D721Med (cell line): ENCODE measurements at places on chromosomes 11 and 22.

DNA sequence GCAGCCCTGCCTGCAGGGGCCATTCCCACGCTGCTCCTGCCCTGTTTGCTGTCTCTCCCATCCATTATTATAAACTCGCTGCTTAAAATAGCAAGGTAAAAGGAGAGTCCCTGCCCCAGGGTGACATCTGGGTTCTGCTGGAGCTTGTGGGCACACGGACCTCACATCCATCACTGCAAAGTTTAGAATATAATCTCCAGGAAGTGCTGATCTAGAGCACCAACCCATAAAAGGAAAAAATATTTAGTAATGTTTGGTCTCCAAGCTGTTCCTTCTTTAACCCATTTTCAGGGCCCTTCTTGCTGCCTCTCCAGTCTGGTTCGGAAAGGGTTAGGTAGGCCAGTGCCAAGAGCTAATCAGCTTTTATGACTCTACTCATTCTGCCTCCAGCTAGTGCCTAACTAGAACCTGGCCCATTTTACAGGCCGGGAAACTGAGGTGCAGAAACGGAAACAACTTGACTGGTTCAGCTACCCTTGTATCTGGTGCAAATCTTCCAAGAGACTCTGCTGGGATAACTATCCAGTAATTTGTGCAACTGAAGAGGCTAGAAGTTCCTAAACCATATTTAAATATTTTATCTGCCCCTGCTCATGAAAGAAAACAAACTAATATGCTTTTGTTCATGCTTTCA lies 37.5 kb downstream of the IRAG1 start:
- DNase-seq: no peak

DNA sequence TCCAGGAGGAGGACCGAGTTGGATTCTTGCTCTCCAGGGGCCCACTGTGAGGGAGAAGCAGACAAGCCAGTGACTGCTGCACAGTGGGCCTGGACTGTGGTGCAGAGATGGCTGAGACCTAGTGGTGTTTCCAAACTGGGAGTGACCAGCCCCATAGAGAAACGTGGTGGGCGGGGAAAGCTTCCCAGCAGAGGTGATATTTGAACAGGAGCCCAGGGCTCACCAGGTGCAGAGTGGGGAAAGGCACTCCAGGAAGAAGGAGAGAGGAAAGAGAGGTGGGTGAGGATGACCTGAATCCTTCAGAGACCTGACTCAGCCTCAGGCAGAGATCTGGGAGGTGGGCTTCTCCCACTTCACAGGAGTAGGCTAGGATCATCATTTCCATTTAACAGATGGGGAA lies 52.1 kb upstream of the RASD2 start:
- DNase-seq: no peak

- no peak for DNase-seq
These were observed 6.5 kb downstream of the PANX2 start for GRCh38 chr22:50176850-50177536.

DNA sequence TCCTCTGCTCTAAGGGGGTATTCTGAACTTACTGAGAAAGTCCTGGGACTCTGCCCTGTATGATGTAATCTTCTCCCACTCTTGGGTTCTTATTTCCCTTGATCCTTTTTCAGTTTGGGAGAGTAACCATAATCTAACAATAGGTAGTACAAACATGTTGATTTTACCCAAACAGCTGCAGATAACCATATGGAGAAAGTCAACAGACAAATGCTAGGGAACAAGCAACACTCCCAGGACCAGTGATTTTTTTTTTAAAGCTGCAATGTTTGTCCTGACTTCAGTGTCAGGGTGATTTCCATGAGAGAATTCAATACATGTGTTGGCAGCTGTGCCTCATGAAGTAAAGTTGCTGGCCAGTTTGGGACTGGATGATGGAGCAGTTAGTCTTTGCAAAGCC lies 156.5 kb downstream of the FCHSD2 start:
- no peak for DNase-seq

DNA sequence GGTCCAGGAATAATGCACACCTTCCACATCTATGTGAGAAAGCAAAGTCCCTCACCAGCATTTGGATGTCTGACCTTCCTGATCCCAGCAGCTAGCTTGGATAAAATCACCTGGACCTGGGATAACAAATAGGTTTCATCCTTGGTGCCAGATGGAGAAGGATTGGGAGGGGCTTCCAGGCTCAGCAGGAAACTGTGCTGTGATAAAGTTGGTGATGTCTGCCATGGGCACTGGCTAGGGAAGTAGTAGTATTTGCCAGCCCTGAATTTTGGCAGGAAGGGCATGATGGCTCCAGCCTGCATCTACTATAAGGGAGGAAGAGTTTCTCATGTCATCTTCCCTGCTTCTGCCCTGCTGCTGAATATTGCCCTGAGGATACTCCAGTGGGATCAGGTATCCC lies 37.5 kb downstream of the C11orf91 start:
- no peak for DNase-seq
